ENCODE measurements at places on chromosomes 3 and 15.
A peak's percentile ranks its signal among the peaks of the same experiment; 100 is the strongest.

GRCh38 chr3:71944482-71945065 is 159.6 kb upstream of the PROK2 start:
- DNase-seq, result no peak

- DNase-seq, result no peak
These were observed 481 bp upstream of the DYNC1LI1 start for GRCh38 chr3:32571192-32571485.

GRCh38 chr3:156751461-156752025 is 74.6 kb upstream of the LEKR1 start:
- no peak for DNase-seq

DNA sequence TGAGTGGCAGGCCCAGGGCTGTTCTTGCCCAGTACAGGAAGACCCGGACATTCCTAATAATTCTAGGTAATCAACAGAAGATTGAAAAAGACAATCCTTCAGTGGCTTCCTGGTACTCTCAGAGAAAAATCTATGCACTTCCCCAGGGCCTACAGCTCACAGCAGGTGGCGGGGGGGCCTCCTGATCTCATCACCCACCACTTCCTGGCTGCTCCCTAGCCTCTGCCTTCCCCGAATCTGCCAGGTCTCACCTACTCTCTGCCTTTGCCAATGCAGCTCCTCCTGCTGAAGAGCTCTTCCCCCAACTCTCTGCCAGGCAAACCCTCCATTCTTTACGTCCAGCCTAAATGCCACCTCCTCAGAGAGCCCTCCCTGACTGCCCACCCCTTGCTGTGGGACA is 37.5 kb downstream of the EHD4 start:
- peak; percentile 49 for DNase-seq

DNA sequence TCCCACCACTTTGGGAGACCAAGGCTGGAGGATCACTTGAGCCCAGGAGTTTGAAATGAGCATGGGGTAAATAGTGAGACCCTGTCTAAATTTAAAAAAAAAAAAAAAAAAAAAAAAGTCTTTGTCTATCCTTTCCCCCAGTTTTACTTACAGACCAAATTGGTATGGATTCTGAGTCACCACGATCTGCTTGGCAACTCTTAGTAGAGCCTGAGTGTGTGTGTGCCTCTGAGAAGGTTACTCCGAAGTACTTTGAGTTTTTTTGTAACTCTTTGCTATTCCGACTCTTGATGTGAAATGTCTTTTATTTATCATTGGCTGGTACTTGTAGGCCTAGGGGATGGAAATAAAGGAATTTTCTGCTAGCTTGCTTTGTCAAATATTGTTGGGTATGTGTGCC is 63.3 kb downstream of the RBM6 start:
- no peak for DNase-seq

- no peak for DNase-seq
These were observed 789.0 kb upstream of the ROBO1 start for GRCh38 chr3:80556763-80557162.

DNA sequence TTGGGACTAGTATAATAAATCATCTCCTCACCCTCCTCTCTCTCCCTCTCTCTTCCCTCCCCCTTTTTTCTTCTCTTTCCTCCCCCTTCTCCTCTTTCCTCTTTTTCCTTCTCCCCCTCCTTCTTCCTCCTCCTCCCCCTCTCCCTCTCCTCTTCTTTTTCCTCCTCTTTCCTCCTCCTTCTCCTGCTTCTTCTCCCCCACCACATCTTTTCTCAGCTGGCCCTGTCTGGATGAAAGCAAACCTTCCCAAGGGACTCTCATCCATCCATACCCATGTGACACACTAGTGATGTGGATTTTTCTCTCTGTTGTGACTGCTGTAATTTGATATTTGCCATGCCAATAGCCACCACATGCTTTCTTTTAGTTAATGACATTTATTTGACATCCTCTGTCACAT is 127.2 kb downstream of the EBLN2 start:
- DNase-seq, result no peak

- no peak for DNase-seq
These were observed 94.0 kb upstream of the PLCL2 start for GRCh38 chr3:16790432-16791400.

GRCh38 chr15:53312707-53313106 is 446.8 kb downstream of the WDR72 start:
- DNase-seq, result no peak

DNA sequence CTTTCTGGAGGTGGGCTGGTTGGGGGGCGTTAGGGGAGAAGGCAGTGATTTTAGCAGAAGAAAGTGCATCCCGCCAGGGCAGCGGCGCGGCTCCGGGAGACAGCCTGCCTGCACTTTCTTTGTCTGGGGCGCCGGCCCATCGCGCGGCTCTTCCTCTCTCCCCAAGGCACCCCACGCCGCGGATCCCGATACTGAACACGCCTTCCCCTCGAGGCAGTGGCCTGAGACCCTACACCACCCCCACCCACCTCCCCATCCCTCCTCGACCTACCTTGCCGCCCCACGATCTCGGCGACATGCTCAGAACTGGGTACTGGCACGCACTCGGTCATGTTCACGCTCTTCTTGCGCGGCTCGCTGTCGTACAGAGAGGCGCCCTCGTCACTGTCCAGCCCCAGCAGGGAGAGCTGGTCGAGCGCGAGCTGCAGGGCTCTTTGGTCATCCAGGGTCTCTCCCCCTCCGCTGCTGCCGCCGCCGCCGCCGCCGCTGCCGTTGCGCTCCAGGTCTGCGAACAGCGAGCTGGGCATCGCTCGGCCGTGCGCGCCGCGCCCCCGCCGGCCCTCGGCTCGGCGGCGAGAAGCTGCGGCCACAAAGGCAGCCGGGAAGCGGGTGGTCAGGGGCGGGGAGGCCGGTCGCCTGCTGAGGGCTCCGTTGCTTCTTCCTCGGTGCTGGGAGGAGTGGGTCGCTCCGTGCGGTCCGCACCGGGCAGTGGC is 483 bp downstream of the MEX3B start:
- DNase-seq, result no peak

GRCh38 chr3:38168151-38169026 is 3.1 kb downstream of the OXSR1 start:
- DNase-seq, result no peak

DNA sequence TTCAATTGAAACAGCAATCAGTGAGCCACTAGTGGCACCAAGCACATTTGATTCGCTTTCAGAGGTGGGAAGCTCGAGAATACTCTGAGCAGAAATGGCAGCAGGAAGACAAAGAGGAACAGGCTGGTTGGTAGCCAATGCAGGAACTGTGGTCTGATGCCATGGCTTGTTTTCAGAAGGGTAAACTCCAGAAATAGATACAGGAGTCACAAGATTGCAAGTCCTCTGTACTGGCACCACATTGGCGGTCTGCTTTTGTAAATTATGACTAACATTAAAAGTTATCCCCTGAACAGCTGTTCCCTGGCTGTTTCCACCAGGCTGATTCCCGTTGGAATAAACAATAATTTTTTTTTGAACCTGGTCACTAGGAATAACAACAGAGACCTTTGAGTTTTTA is 35.5 kb downstream of the USF3 start:
- no peak for DNase-seq

- DNase-seq, result no peak
These were observed 338.7 kb downstream of the CLSTN2 start for GRCh38 chr3:140273542-140274195.

GRCh38 chr3:197425485-197426120 is 127.2 kb upstream of the DLG1 start:
- no peak for DNase-seq

DNA sequence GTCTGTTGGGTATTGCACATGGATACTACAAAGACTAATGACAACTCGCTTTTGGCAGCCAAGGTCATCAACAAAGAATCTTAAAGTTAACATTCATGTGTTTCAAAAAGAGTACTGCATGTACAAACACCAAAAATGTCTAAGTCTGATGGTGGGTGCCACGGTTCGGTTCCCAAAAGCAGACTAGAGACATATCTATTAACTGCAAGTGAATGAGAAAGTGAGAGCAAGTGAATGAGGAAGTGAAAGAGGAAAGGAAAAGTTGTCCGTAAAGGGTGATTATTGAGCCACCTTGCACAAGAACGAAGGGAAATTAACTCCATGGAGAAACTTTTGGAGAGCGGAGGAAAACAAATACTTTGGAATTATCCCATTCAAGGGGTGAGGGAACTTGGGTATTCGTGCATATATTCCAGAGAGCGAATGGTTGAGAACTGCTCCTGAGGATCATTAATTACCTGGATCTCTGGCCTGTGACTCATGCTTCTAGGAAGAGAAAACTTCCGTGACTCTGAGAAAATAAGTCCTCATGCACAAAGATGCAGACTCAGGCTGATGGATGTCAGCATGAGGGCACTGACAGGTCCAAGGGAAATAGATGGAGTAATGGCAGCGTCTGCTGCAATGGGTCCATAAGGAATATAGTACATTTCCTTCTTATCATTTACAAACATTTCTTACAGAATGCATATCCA is 336.5 kb upstream of the TGFBR2 start:
- no peak for DNase-seq

- DNase-seq, result no peak
These were observed 6.9 kb downstream of the SLC38A3 start for GRCh38 chr3:50211930-50212329.

DNA sequence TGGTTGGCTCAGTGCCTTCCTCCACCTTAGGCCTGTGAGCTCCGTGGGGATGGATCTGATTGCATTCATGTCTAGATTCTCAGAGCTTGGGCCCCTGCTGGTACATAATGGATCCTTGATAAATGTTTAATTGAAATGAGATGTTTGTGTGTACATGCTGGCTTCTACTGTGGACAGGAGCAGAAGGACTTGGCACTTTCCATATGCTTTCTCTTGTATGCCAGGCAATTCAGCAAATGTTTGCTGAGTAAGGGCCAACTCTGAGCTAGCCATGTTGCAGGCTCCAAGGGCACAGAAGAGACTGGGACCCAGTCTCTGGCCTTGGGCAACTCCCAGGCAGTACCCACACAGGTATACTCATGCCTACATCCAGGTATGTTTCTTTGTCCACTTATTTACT is 67.0 kb downstream of the RAB11A start:
- no peak for DNase-seq

GRCh38 chr3:122183521-122183892 is at the start of gene CASR:
TSS of gene CASR (plus strand) at chr3:122183668. CDS start at chr3:122254190, 70,522 bp downstream.
- DNase-seq, result no peak

GRCh38 chr3:171195686-171196085 is 169.2 kb upstream of the SLC2A2 start:
- no peak for DNase-seq

GRCh38 chr3:192005989-192006388 is 545.0 kb downstream of the PYDC2 start:
- DNase-seq, result no peak

DNA sequence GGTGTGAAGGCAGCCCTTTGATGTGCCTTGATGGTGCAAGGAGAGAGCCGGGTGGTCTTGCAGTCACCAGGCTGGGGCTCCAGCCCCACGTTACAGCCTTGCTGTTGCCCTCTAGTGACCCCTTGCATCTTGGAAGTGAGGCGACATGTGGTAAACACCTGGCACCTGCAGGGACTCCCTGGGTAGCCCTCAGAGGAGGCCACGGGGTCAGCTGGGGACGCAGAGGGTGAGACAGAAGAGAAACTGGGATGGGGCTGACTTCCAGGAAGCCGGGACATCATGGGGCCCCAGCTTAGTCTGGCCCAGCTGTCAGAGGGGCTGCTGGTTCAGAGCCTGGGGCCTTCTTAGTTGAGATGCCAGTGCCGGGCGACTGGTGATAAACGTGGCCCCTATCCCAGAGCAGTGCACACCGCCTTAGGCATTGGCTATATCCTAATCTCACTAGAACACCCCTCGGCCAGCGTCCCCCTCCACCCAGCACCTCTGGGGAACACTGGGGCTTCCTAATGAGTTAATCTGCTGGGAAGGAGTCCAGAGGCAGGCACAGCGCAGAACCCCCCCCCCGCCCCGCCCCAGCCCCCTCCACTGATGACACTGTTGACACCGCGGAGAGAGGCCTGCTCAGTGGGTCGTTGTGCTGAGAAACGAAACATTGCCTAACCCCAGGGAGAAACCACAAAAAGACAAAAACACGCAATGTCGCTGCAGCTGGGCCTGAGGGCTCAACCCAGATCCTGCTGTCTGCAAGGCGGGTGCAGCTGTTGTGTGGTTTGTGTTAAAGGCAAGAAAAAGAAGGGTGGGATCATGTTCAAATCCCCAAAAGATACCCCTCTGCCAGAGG is 60.5 kb upstream of the KLF13 start:
- DNase-seq, result no peak

DNA sequence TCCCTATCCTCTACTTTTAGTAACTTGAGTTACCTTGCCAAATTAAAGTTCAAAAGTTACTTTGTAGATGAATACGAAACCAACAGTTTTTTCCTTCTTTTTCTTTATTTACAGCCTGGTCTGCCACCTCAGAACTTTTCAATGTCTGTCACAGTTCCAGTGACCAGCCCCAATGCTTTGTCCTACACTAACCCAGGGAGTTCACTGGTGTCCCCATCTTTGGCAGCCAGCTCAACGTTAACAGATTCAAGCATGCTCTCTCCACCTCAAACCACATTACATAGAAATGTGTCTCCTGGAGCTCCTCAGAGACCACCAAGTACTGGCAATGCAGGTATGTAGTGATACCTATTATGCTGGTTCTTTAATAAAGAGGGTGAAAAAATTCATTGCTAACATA is 59.0 kb downstream of the LYSMD4 start:
- no peak for DNase-seq

GRCh38 chr3:126113733-126114442 is 30.0 kb upstream of the SLC41A3 start:
- no peak for DNase-seq

GRCh38 chr15:26358708-26359107 is 414.2 kb downstream of the GABRB3 start:
- DNase-seq, result no peak

- DNase-seq, result no peak
These were observed 287.6 kb downstream of the BCHE start for GRCh38 chr3:165549665-165550064.

DNA sequence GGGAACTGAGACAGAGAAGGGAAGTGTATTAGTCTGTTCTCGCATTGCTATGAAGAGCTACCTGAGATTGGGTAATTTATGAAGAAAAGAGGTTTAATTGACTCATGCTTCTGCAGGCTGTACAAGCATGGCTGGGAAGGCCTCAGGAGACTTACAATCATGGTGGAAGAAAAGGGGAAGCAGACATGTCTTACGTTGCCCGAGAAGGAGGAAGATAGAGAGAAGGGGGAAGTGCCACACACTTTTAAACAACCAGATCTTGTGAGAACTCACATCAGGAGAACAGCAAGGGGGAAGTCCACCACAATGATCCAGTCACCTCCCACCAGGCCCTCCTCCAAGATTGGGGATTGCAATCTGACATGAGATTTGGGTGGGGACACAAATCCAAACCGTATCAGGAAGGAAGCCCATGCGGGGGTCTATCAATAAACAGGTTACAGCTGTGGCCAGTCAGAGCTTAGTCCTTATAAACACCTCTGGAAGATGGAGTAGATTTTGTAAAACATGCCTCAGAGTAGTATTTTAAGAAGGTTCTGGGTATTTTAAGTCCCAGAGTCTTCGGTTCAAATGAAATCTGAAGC is 153.9 kb downstream of the GHSR start:
- no peak for DNase-seq

- no peak for DNase-seq
These were observed 3.4 kb upstream of the SELENOT start for GRCh38 chr3:150599611-150600297.
